ENCODE measurements at places on chromosomes 12 and 14. TPM values are rescaled to one million over a fixed set of nuclear protein-coding genes. Genes with fewer than 3 reads are reported as not detected.

GRCh38 chr14:28121512-28122297, 644.9 kb upstream of the FOXG1 start:
- no peaks in the 10 kb centered on the region for H3K27me3 ChIP-seq
- no peak overlapping the region for H3K27ac ChIP-seq
- no peak overlapping the region for H3K4me3 ChIP-seq
- H3K4me1 ChIP-seq, result no peaks in the 10 kb centered on the region

FAM181A gene
- total RNA-seq, result not detected

DNA sequence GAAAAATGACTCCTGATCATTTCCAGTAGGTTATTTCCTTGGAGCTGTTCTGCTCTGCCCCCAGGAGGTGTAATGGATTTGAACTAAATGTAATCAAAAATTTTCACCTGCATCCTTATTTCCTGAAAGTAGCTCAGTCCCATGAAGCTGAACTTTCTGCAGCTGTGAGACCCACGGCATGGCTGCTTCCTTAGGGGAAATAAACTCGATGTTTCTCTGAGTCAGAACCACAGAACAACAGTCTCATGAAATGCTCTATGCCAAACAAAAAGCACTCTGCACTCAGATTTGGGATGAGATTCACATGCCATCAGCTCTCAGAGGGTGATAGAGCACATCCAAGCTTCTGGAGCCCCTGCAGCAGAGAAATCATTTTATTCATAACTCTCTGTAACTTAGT, 224.1 kb upstream of the PLEKHG7 start:
- no peaks in the 10 kb centered on the region for H3K27me3 ChIP-seq
- H3K36me3 ChIP-seq, result no peaks in the 10 kb centered on the region
- no peak for DNase-seq
- no peak overlapping the region for H3K27ac ChIP-seq

- DNase-seq, result peak; percentile 43
- H3K4me3 ChIP-seq, result no peak overlapping the region
- no peaks in the 10 kb centered on the region for H3K36me3 ChIP-seq
- peak overlapping the region; percentile 39 for H3K27ac ChIP-seq
- H3K4me1 ChIP-seq, result peaks cover 22% of the 10 kb centered on the region
- no peaks in the 10 kb centered on the region for H3K27me3 ChIP-seq
Observed at GRCh38 chr14:95265106-95266094, 54.3 kb downstream of the CLMN start.

EMC9 gene
- total RNA-seq, result 15.3 TPM

DNA sequence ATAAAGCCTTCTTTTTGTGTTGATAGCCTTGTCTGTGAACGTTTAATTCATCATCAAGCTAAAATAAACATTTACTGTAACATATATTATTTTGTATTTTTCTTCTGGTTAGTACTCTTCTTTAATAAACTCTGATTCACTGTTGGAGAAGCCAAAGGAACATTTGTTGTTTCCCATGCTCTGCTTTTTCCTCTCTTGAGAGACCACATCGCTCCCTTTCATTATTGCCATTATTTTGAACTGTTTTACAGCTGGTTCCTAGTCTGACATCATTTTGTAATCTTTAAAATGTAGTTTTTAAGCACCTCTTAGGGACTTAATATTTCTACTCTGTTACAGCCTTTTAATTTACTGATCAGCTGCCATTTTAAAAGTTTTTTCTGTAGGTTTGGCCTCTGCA, 301.8 kb downstream of the NPAS3 start:
- H3K36me3 ChIP-seq, result no peaks in the 10 kb centered on the region
- no peaks in the 10 kb centered on the region for H3K27me3 ChIP-seq
- no peak for DNase-seq
- H3K4me3 ChIP-seq, result no peak overlapping the region
- no peak overlapping the region for H3K27ac ChIP-seq

DNA sequence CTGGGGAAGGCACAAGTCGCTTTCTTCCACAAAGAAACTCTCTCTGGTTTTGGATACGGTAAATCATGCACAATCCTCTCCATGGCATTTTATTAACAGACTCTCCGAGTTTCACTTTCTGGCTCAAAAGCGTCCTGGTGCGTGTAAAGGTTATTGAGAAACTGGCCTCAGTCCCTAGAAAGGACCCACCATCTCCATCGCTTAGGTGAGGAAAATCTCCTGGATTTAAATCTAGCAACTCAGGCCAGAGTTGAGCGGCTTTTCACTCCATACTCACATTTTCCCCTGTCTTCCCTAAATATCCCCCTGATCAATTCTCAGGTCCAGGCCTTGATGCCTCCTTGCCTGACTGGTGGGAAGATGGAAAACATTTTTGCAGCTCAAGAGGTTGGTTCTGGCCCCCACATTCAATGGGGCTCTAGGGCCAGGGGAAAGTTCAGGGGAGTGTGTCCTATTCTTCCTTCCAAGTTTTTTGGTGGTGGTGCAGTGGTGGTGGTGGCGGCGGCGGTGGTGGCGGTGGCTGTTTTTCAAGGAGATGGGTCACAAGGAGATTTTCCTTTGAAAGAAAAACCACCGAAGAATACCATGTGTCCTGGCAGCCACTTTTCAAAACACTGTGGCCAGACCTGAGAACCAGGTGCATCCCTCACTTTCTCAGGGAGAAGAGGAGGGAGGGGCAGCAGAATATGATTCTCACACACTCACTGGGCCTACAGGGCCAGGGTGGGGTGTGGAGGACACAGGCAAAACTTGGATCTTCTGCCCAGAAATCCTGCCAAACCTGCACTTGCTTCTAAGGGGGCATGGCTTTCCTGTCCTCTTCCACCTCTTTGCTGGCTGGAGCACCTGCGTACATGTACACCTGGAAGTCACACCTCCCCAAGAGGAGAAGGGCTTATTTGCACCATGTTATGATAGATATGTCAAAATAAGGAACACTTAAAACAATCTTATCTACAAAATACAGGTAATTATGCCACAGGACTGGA, 46.7 kb upstream of the PNMA1 start:
- H3K27ac ChIP-seq, result peak overlapping the region; percentile 96
- DNase-seq, result no peak
- H3K4me3 ChIP-seq, result peak overlapping the region; percentile 73

GRCh38 chr14:25607192-25607591, 557.2 kb upstream of the STXBP6 start:
- H3K4me1 ChIP-seq, result no peaks in the 10 kb centered on the region
- H3K4me3 ChIP-seq, result no peak overlapping the region
- H3K27ac ChIP-seq, result no peak overlapping the region
- no peaks in the 10 kb centered on the region for H3K36me3 ChIP-seq

DNA sequence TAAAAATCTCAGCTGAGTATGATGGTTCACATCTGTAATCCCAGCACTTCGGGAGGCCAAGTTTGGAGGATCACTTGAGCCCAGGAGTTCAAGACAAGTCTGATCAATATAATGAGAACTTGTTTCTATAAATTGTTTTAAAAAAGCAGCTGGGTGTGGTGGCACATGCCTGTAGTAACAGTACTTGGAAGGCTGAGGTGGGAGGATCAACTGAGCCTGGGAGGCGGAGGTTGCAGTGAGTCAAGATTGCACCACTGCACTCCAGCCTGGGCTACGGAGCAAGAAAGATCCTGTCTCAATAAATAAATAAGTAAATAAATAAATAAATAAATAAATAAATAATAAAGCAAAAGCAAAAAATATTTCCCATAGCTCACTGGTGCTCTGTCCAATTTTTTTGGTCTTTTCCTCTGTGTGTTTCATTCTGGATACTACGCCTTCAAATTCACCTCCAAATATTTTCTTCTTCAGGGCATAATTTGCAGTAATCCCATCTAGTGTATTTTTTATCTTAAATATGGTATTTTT, 32.7 kb upstream of the SNX6 start:
- no peak for DNase-seq
- H3K4me3 ChIP-seq, result no peak overlapping the region
- H3K4me1 ChIP-seq, result no peaks in the 10 kb centered on the region
- no peak overlapping the region for H3K27ac ChIP-seq
- H3K27me3 ChIP-seq, result no peaks in the 10 kb centered on the region
- H3K36me3 ChIP-seq, result no peaks in the 10 kb centered on the region

RNASE13 gene
- not detected for total RNA-seq

VRTN gene
- total RNA-seq, result not detected

DNA sequence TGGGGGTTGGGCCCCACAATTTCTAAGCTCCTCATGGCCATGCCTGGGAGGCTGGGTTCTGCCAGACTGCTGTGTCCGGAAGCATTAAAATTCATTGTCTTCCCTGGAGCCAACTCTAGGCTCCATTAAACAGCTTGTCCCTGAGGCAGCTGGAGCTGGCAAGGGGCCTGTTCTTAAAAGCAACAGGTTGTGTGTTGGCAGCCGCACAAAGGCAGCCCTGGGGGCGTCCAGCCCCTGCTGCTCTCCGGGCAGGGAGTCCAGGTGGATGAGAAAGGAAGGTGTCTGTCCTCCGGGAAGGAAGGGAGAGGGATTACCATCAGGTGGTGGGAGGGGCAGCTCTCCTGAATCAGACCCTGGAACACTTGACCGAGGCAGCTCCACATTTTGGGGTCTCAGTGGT, 98.9 kb downstream of the CHST11 start:
- H3K27me3 ChIP-seq, result no peaks in the 10 kb centered on the region
- DNase-seq, result no peak
- no peak overlapping the region for H3K4me3 ChIP-seq
- no peaks in the 10 kb centered on the region for H3K36me3 ChIP-seq

- H3K4me1 ChIP-seq, result peaks cover 45% of the 10 kb centered on the region
- no peaks in the 10 kb centered on the region for H3K36me3 ChIP-seq
- peak overlapping the region; percentile 92 for H3K27ac ChIP-seq
- H3K4me3 ChIP-seq, result no peak overlapping the region
- H3K27me3 ChIP-seq, result no peaks in the 10 kb centered on the region
Observed at GRCh38 chr12:124919521-124920352, 5.3 kb upstream of the UBC start.

BEGAIN gene
- not detected for total RNA-seq
